Cortex of kidney (tissue), 1 donor: ENCODE measurements at places on chromosomes 11 and 22.

GRCh38 chr22:31055635-31056159 lies 25.4 kb upstream of the SMTN start:
- DNase-seq, result no peak

- no peak for DNase-seq
Observed at GRCh38 chr11:78345450-78345849, 72.2 kb downstream of the GAB2 start.

DNA sequence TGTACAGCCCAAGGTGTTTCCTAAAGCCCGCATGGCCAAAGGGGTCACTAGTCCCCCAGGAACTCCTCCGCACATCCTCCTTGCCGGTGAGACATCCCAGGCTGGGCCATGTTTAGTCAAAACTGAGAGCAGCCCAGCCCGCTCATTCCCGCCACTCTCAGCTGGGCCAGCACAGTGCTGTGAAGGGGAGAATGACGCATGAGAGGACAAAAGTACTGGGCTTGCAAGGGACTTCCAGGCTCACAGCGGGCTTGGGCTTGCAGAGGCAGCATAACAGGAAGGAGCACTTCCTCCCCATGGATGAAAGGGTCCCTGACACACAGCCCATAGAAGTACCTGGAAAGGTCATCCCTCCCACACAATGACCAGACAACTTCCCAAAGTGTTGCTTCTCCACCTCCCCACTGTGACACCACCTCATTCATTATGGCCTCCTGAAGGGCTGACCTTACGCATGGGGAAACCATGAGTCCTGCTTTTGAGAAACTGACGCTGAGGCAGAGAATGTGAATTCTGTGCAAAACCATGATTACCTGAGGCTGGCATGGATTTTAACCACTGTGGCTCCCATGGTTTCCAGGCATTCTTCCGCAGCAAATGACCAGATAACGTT lies 19.1 kb downstream of the ETS1 start:
- no peak for DNase-seq

- no peak for DNase-seq
Observed at GRCh38 chr11:86068138-86068871, 579 bp downstream of the PICALM start.

- no peak for DNase-seq
Observed at GRCh38 chr11:132464939-132465338, 1067.4 kb downstream of the OPCML start.

DNA sequence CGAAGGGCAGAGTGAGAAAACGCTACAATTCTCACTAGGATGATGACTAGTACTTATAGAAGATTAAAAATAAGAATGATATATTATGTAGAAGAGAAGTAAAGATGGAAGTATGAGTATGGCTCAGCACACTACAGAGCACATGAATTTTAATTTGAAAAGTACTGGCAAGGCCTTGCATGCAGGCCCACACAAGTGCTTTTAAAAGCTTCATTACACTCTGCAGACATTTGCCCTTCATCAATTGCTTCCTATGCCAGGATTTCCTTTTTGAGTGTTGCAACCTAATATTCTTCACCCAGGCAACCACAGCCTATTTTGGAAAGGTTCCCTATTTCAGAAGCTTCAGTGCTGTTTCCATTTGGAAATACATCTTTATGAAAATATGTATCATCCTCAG lies 81.1 kb downstream of the LARGE2 start:
- DNase-seq, result no peak

DNA sequence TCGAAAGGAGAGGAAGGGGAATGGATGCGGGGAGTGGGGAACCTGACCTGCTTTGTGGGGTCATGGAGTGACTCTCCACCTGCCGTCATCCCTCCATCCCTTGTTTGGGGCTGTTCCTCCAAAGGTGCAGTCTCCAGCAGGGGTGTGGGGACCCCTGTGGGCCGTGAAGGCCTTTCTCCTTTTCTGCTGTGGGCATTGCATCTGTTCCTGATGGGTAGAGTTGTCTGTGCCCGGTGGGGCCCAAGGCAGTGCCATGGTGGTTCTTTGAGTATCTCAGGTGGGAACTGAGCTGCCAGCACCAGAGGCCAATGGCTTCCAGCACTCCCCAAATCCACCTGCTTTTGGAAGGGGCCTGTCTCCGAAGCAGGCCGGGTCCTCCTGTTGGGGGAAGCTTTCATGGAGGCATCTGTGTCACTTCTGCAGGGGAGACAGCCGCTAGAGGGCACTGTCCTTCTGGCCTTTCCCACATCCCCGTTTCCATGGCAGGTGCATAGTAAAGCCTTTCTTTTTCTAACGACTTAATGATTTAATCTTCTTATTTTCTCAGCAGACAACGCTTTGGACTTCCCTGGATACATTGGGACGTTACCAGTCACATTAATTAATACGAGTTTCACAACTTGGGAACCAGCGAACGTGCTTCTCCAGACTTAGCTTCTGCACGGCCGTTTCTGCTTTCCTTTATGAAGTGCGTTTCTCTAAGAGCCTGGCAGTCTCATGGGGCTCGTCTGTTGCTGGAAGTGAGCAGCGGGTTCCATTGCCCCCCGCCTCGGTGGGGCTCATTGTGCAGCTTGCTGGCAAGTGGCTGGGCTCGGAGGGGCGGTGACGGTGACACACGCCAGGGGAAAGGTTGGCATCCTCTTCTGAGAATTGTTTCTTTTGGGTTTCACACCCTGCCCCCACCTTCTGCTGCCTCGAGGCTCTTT lies 57.1 kb downstream of the PARVB start:
- DNase-seq, result no peak

DNA sequence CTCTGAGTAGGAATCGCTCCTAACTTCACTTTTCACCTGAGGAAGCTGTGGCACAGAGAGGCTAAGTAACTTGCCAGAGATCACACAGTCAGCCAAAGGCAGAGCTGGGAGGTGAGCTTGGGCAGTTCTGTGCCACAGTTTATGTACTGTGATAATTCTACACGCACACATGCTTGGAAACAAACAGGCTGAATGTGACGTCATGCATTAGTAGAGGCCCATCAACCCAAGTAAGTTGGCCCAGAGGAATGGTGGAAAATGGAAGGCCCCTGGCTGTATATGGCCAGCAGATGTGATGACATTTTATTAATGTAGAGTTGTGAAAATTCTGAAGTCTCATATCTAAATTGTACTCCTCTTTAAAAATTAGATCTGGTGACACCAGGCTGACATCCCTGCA lies 394.0 kb downstream of the MIAT start:
- no peak for DNase-seq

DNA sequence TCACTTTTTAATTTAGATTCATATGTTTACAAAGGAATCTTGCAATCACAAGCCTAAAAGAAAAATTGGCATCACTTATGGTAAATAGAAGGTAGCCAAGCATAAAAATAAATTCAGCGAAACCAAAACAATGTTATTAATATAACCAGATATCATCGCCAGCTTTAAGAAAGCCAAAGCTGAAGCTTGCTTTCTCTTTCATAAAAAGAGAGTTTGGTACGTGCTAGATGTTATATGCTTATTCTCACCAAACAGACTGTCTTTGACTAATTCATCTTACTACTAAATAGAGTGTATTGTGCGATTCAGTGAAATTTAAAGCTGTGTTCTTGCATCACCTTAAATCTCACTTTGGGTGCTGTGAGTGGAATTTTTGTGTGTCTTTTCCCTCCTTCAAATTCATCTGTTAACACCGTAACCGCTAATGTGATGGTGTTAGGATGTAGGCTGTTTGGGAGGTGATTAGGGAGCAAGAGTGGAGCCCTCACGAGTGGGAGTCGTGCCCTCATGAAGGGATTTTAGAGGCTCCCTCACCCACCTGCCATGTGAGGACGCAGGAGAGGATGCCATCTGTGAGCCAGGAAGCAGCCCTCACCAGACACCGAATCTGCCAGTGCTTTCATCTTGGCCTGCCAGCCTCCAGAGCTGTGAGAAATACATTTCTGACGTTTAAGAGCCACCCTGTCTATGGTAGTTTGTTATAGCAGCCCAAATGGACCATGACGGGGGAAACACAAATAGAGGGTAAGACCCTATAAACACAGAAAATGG lies 134.1 kb upstream of the TMEM45B start:
- DNase-seq, result no peak

DNA sequence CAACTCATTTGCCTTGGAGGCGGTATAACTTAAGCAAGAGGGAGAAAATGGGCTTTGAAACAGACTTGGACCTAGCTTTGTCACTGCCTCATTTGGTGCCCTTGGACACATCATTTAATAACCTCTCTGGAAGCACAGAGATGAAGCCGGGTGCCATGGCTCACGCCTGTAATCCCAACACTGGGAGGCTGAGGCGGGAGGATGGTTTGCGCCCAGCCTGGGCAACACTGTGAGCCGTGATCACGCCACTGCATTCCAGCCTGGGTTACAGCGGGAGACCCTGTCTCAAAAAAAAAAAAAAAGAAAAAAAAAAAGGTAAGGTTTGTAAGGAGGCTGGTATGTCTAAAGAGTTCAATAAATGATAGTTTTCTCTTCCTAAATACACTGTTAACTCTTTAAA lies 806 bp downstream of the COA4 start:
- DNase-seq, result no peak

GRCh38 chr22:27283240-27283639 lies 518.3 kb downstream of the MN1 start:
- DNase-seq, result no peak

- DNase-seq, result no peak
Observed at GRCh38 chr11:14242187-14242586, 116.8 kb downstream of the RRAS2 start.

GRCh38 chr11:82810326-82810725 lies 76.7 kb upstream of the FAM181B start:
- no peak for DNase-seq

GRCh38 chr11:126391970-126392632 lies 36.6 kb downstream of the ST3GAL4 start:
- DNase-seq, result no peak

DNA sequence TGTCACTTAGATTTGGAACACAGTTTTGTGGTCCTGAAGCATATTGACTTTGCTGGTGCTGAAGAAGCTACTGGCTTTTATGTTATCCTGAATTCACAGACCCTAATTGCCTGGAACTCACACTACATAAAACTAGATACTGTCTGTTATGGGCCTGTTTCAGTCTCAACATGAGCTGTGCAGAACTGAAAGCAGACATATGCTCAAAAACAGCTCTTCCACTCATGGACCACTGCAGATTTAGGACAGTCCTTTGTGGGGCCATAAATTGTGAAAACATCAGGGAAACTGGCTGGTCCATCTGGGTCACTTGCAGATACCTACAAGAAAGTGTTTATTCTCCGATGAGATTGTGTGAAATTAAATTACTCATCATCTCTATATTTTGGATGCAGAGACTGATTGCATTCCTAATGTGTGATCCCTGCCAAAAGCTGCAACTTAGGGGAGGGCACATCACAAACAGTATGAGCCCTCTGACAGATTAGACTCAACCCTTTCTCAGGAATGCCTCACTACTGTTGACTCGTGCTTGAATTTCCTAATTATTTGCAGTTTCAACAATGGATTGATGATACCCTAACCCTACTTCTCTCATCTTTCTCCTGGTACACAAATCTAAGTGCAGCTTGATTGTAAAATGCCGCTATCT lies 10.2 kb upstream of the CLNS1A start:
- DNase-seq, result no peak

GRCh38 chr11:122190768-122191167 lies 74.8 kb upstream of the BLID start:
- DNase-seq, result no peak

DNA sequence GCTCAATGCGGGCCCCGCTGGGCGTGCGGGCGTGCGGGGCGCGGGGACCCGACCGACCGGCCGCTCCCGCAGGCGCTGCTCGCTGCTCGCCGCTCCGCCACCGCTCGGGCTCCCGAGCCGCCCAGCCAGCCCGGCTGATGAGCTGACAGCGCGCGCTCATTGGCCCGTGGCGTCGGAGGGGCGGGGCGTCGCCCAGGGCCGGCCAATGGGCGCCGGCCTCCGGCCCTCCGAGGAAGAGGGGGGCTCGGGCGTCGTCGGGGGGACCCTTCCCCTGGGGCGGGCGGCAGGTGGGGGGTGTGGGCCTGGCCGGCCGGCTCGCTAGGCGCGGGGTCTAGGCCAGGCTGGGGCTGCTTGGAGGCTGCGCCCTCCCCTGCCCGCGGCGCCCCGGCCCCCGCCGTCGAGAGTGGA lies at the start of gene SCUBE1:
Gene SCUBE1 (minus strand): TSS at position 111 of the 408 bp plus-strand sequence. CDS start 111 bp downstream, outside the sequence.
- no peak for DNase-seq

DNA sequence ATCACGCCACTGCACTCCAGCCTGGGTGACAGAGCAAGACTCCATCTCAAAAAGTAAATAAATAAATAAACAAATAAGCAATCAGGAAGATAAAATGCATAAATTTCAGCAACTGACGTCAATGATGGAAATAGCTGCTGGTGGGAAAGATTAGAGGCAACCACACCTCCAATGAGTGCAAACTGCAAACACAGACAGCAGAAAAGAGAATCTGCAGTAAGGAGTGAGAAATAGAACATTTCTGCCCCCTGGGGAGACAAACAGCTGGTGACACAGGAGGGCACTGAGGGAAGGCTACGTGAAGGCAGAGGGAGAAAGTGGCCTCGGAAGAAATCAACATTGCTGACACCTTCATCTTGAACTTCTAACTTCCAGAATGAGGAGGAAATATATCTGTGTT lies 6.5 kb downstream of the PI4KA start:
- DNase-seq, result no peak

- DNase-seq, result no peak
Observed at GRCh38 chr11:105923807-105924206, 98.2 kb downstream of the MSANTD4 start.

- no peak for DNase-seq
Observed at GRCh38 chr22:37419969-37420685, 7.2 kb downstream of the ELFN2 start.

- DNase-seq, result no peak
Observed at GRCh38 chr11:122754028-122754427, 84.3 kb upstream of the CRTAM start.

GRCh38 chr11:33936725-33937604 lies 45.1 kb upstream of the LMO2 start:
- no peak for DNase-seq

GRCh38 chr11:76123248-76123647 lies 83.1 kb downstream of the WNT11 start:
- DNase-seq, result no peak

DNA sequence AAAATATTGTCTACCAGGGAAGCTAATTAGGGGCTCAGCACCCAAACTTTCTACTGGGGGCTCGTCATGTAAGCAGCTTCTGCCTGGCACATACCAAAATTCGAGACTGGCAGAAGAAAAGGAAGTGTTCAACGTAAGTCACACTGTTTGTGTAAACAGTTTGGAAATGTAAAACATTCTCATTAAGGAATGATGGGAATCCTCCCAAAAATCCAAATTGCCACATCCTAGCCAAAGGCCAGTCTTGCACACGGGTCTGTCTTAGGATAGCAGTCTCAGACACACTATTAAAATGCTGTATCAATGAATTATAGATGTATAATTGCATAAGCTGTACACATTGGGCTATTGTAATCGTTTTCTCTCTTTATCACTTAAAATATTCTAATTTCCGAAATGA lies 28.9 kb downstream of the CUL5 start:
- no peak for DNase-seq

- no peak for DNase-seq
Observed at GRCh38 chr22:49189871-49190270, 637.8 kb downstream of the BRD1 start.
